ENCODE measurements at places on chromosomes 6 and 20.

- DNase-seq = no peak
Measured at GRCh38 chr6:101163611-101164010, 229.9 kb upstream of the GRIK2 start.

GRCh38 chr20:17832236-17832915 lies 132.6 kb downstream of the BANF2 start:
- DNase-seq = no peak

DNA sequence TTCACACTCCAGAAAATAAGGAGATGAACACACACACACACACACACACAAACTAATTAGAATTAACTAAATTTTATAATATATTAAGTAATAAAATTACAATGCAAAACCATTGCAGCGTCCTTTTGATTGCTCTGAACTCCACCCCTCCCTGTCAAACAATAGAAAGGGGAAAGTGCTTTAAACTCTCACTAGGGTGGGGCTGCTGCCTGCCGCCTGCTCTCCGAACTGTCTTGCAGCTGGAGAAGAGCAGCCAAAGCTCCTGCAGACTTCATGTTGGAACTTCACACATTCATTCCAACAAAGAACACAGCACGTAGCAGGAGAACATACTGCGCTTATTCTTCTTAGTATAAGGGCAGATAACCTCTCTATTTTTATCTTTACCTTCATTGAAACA lies 83.2 kb downstream of the GCLC start:
- no peak for DNase-seq

GRCh38 chr6:150662814-150663213 lies 63.1 kb downstream of the PLEKHG1 start:
- no peak for DNase-seq

All from GF-D8 (cell line).